ENCODE measurements at places on chromosomes 3 and 15. TPM values are rescaled to one million over a fixed set of nuclear protein-coding genes. Genes with fewer than 3 reads are reported as not detected.

The CSNK1G1 gene
- total RNA-seq: 16.0 TPM

The SRGAP3 gene
- total RNA-seq: 5.9 TPM

The NEK4 gene
- 14.1 TPM for total RNA-seq

The SUCLG2 gene
- total RNA-seq: 75.2 TPM

The RBP2 gene
- not detected for total RNA-seq

The HIGD2B gene
- not detected for total RNA-seq

- peak; percentile 10 for DNase-seq
Observed at GRCh38 chr15:62362608-62363007, 197.5 kb upstream of the C2CD4B start.

- DNase-seq: no peak
Observed at GRCh38 chr3:122928396-122929187, 99.0 kb downstream of the SEMA5B start.

DNA sequence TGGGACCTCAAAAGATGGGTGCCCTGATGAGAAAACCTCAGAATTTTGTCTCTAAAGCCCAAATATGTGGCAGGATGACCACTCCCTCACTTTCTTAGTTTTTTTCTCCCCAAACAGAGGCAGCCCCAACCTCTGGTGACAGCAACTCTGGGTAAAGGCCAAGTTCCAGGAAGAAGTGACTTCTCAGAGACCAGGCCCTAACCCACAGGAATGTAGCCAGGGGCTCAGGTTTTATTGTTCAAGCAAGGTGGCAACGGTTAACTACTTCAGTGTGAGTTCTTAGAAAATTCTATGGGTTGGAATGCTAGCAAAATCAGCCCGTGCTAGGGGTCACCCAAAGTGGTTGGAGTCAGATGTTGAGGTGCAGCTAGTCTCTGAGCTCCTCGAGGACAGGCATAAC lies 5.1 kb upstream of the DNAJA4 start:
- no peak for DNase-seq

DNA sequence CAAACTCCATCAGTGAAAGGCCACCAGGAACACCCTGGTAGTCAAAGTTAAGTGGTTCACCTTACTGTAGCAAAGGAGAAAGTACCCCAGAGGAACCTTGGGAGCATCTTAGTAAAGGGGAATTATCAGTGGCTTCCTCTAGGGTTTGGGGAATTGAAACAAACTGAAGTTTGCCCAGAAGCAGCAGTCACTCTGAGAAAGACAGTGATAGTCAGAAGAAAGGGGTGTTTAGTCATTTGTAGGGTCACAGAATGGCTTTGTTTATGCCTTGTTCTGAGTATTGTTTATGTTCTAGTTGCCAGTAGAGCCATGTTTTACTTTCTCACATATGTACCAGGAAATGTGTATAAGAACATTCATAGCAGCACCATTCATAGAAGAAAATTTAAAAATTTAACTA lies 93.8 kb downstream of the FHIT start:
- DNase-seq: no peak

GRCh38 chr3:183285828-183286457 lies 32.9 kb downstream of the B3GNT5 start:
- peak; percentile 99 for DNase-seq

- no peak for DNase-seq
Observed at GRCh38 chr3:2247831-2248230, 149.2 kb downstream of the CNTN4 start.

- DNase-seq: peak; percentile 99
Observed at GRCh38 chr3:115239717-115240116, 92.6 kb upstream of the ZBTB20 start.

DNA sequence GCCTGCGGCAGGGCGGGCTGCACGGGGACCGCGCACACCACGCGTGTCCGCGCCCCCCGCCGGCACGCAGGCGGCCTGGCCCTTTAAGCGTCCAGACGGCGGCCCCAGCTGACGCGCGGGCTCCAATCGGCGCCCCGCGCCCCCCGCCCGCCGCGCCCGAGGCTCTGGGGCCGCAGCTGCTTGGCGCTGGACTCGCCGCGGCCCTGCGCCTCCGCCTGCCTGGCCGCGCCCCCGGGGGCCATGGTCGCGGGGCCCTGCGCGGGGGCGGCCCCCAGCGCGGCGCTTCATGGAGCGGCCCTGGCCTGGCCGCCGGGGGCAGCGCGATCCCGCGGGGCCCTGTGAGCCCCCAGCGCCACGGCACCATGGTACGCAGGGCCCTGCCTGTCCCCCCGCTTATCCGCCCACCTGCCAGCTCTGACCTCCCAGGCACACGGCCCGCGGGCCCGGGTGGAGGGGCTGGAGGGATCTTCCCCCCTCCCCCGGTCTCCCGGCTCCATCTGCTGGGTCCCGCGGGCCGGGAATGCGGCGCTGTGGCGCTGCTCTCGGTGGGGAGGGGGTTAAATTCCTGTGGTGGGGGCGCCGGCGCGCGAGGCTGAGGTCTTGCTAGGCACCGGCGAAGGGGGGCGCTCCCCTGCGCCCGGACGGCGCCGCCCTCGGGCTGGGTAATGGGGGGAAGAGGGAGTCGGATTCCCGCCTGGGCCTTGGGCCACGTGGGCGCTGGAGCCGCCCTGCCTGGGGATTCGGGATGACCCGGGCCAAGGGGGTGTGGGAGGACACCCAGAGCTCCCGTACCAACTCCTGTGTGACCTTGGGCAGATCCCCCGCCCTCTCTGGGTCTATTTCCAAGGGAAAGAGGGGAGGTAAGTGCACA lies 1.1 kb downstream of the ZBTB47 start:
- DNase-seq: peak; percentile 28

DNA sequence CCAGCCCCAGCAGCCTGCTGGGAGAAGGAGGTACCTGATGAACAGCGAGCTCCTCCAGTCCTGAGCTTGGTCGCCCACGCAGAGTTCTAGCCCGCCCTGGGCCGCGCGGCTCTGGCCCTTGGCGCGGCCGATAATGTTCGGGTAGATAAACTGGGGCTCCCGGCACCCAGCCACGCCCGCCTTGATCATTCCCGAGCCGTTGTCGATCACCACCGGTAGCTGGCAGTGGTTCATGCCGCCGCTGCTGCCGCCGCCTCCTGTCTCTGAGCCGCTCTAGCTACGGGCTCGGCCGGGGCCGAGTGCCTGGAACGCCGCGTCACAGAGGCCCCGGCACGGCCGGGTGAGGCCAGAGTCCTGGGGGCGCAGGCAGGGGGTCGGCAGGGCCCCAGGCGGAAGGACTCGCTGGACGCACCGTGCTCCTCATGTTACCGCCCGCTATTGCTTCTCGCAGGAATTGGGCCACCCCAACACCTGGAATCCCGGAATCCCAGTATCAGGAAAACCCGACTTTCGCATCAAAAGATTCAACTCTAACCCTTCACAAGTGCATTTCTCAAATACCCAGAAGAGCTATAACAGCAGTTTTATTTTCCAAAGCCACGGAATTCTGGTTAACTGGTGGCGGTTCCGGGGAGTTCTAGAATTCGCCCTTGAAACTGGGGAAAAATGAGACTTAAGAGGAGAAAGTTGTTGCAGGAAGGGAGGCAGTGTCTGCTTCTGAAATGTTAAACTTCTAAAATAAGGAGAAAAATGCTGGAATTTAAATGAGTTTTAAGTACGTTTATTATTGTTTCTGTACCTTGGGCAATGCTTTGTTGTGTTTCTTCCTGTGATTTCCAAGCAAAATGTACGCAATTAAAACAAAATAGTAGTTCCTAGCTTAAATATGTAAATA lies at the start of gene ACTRT3:
Gene ACTRT3 (minus strand): TSS at position 275 of the 895 bp plus-strand sequence. CDS start 41 bp downstream, at position 234.
- DNase-seq: no peak

DNA sequence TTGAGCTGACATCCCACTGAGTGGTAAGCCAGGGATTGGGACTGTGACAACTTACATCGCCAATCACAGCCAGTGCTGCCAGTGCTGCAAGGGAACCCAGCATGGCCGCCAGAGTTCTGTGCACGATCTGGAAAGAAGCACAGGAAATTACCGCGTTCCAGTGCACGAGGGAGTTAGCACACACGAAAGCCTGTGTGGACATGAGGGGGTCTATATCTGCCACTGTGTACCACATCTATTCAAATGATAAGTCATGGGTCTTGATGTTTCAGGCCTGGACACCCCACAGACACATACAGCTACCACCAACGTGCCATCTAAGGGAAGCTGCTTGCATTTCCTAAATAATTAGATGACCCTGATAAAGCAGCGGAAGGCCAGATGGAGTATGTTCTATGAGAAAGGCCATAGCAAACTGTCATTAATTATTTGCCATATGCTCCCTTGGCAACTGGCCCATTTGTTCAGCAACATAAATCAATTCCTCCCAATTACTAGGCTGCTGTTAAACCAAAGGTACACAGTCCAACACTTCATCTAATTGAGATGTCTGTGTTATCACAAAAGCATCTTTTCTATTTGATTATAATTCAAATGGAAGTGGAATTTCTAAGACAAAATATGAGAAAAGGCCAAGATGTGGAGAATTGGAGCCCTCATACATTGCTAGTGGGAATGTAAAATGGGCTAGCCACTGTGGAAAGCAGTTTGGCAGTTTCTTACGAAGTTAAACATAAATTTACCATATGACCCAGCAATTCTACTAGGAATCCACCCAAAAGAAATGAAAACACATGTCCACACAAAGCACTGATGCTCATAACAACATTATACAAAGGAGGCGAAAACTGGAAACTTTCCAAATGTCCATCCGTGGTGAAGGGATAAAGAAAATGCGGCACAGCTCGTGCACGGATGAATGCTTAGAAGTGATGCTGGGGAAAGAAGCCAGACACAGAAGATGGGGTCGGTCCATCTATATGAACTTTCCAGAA lies 108.3 kb downstream of the OCA2 start:
- no peak for DNase-seq

GRCh38 chr3:11054739-11055438 lies 62.3 kb downstream of the SLC6A1 start:
- no peak for DNase-seq

DNA sequence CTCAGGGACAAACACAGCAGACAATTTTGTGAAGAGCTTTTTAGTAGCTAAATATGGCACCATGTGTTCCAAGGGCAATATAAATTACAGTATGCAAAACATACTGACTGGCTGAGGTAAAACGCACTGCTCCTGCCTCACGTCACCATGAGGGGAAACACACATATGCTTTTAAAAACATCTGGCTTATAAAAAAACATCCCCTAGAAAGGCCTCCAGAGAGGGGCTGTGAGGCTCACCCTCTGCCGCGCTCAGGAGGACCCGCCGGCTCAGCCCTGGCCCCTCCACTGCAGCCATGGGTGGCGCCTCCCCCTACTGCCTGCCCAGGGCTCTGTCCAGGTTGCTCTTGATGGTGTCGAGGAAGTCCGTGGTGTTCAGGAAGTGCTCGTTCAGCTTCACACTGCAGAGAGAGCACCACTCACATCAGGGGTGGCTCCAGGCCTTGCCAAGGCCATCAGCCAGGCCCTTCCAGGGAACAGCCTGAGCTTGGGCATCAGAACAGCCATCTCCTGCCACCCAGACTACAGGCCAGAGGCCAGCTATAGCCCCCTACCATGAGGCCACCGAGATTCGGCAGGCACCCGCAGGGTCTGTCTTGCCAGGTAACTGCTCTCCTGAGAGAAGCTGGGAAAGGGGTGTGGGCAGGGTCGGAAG lies 18.2 kb downstream of the IDH2 start:
- no peak for DNase-seq

DNA sequence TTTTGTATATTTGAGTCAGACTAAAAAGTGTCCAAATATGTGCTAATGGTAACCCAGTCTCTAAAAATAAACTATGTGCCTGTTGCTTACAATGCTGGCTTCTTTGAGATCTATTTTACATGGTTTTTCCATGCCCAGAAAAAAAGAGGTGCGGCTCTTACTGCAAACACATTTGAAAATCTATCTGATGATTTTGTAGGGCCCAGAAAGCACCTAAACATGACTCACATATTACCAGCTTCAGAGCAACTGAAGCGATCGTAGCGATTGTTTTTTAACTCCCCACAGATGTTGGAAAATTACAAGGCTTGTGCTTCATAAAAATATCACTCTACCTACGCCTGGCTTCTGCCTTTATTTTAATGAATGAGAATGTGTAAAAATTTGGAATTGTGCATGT lies 53.5 kb downstream of the SUCNR1 start:
- peak; percentile 82 for DNase-seq

DNA sequence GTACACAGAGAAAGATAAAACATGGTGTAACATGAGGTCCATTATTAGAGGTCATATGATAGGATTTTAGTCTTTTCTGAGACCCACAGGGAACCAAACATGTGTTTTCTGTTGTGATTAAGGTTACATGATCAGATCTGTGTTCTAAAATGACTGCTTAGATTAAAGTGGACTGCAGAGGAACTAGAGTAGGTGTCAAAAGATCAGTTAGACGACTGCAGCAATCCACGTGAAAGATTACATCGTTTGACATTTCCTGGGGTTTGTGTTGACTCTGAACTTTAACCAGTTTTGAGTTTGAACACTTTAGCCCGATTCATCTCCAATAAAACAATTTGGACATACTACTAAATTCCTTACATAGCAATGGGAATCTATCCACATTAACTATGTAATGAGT lies 5.1 kb downstream of the MIX23 start:
- DNase-seq: no peak

GRCh38 chr15:56832125-56832524 lies 86.3 kb upstream of the TCF12 start:
- DNase-seq: no peak

All from A172 (cell line).